ENCODE measurements at places on chromosomes 5 and 9.

DNA sequence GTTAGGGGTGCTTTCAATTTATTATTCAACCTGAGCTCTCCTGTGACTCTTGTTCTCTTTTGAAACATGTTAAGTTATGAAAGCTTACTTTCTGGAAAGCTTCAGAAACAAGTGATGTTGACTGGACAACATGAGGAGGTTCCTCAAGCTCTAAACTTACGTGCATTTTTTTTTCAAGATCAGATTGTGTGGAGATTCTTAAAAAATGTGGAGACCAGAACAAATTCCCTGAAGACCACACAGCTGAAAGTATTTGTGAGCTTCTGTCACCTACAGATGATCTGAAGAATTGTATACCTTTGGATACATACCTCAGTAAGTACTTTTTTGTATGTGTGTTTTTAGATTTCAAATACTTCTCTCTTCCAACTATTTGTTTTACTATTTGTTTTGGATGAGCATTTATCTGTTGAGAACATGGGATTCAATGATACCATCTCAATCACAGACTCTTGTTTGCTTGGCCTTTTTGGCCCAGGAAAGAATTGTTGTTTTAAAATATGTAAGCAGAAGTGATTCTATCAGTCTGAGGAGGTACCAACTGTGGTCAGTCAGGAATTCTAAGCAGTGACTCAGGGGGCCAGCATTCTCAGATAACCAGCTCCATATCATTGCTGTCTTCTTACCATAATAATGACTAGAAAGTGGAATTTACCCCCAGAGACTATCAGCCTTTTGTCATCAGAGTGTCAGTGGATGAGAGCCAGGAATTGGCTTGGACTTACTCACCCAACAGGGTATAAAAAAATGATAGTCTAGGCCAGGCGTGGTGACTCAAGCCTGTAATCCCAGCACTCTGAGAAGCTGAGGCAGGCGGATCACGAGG, 34.4 kb upstream of the GLIPR2 start:
- DNase-seq = no peak

- no peak for DNase-seq
Observed at GRCh38 chr5:141484310-141484640, 555 bp upstream of the PCDHGC4 start.

DNA sequence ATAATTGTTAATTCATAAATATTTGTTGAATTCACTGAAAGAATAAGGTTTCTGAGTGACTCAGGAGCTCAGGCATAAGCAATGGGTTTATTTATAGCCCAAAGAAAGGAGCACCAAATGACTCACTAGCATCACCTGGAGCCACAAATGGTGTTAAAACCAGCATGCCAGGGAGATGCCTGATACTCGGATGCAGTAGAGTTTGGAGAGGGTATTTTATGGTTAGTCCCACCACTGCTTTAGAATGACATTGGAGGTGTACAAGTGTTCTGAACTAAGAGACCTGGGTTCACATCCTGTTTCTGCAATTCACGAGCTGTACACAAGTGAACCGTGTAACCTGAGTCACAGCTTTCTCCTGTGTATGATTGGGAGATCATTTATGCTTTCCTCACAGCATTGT, 25.2 kb downstream of the CCL28 start:
- DNase-seq = no peak

- DNase-seq = no peak
Observed at GRCh38 chr9:136745389-136746154, 2.8 kb downstream of the LCN6 start.

DNA sequence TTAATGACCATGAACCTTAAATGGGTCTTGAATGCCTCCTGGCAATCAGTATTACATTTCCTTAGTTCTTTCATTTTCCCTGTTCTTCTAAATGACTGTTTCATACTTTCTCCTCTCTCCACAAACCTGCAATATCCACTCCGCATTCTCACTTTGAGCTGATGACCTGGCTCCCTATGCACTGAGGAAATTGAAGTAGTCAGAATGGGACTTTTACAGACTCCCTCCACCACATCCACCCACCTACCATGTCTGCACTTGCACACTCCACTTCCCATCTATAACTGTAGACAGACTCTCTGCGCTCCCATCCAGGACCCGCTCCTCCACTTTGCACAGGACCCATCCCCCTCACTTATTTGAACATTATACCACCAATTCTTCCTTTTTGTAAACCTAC, 36.2 kb upstream of the GZMA start:
- DNase-seq = no peak

Data from SK-MEL-5 (cell line).